D721Med (cell line): ENCODE measurements at places on chromosomes 7 and 10.

DNA sequence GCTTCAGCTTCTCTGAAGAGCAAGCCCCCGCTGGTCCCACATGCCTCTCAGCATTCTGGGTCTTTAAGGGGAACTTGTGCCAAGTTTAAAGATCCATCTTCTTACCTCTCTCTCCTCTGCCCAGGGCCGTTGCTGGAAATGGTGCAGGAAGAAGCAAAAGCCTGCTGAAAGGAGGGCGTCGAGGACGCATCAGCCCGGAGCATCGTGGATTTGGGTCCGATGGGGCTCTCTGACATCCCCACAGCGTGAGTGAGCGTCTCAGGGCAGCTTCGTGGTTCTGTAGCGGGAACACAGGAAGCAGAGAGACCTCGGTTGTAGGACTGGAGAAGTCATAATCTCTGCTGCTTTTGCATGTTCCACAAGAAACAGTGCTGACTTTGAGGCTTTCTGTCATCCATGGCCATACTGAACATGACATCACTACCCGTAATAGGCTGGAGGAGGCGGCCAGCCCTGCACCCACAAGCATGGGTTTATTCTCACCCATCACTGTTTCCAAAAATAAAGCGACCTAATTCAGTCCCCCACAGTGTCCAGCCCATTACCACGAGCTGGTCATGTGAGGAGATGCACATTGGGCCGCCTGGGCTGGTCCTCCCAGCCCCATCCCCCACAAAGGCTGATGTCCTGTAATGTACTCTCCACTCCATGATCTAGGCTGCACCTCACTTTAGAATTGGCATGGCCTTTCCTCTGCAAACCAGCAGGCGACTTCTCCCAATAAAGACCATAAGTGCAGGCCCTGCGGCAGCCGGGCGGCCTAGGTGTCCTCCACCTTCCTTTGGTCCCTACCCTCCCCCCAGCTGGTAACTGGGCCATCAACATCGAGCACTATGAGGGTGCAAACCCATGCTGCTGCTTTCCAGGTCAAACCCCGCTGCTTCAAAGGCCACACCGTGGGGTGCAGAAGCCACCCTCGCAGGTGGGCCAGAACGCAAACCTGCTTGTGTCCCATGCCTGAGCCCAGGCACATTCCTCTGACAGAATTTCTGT is 276.9 kb downstream of the TNS3 start:
- DNase-seq, result no peak

- no peak for DNase-seq
These were observed 24.7 kb downstream of the AFAP1L2 start for GRCh38 chr10:114379631-114380041.

DNA sequence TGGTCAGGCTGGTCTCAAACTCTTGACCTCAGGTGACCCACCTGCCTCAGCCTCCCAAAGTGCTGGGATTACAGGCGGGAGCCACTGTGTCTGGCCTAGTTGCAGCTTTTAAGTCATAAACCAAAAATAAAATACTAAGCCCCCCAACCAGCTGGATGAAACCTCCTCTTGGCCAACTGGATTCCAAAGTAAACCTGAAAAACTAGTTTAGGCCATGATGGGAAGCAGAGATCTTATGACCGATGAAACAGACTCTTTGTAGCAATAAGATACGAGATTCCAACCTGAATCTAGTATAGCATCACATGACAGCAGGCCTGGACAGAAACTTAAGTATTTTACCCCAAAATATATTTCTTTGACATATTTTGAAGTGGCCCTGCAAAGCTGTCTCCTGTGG is 9.1 kb upstream of the MCM10 start:
- DNase-seq, result no peak

- no peak for DNase-seq
These were observed 696.7 kb upstream of the CELF2 start for GRCh38 chr10:10320956-10321355.

DNA sequence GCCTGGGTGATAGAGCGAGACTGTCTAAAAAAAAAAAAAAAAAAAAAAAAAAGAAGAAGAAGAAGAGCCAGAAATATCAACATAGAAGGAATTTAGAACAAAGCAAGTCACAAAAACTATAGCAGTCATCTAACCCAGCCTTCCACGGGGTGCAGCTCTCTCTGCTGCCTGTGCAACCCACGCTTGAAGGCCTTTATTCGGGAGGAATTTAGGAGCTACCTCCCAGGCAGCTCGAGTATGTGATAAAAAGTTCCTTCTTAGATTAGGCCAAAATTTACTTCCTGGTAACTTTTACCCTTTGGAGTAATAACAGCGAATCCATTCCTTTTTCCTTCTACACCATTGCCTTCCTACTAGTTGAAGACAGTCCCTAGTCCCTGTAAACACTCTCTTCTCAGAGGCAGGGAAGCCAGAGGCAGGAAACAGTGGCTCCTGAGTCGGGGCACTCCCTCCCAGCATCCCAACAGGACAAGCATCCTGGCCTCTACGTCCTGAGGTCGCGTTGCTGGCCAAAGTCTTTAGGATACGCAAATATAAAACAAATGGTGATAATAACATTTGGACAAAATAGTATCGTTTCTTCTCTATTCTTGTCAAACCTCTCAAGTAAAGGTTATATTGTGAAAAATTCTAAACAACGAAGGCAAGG is 109.3 kb upstream of the KMT2C start:
- DNase-seq, result no peak

DNA sequence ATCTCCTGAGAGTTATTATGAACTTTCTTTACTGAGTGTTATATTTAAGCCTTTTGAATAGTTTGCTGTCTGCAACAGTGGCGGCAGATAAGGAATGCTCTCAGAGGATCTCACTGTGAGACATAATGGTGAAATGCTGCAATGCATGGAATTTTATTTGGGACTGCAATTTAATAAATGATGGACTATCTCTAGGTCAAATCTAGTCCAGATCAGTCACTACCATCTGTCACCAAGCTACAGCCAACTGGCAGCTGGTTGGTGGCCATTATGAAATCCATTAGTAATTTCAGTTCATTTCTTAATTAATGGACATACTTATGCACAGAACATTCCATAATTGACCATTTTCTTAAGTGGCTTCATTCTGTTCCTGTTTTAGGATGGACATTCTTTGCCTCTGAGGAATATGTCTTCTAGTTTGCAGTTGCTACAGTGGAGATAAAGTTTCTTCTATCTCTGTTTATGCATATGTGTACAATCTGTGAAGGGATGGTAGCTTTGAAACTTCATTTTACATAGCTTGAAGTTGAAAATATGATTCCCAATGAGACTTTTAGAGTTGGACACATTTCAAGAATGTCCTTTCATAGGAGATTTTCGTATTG is 586.6 kb downstream of the SUGCT start:
- DNase-seq, result no peak

GRCh38 chr10:126235091-126235978 is 152.9 kb downstream of the ADAM12 start:
- no peak for DNase-seq

- DNase-seq, result no peak
These were observed 65.4 kb downstream of the FANK1 start for GRCh38 chr10:125961743-125962142.

- DNase-seq, result no peak
These were observed 73.0 kb downstream of the COL26A1 start for GRCh38 chr7:101435461-101436220.

DNA sequence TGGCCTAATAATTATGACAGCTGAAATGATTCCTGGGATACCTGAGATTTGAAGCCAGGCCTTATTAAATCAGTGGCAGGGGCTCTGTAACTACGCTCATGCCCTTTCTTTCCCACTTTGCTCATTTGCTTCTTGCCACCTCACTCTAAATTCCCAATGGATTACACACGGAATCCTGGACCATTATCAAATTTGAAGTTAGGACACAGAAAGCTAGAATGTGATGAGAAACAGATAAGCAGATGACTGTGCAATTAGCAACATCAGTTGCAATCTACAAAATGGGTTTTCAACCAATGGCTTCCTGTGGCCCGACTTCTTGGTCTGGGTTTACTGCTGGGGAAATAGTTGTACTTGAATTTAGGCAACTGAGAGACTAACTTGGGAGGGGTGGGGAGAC is 374.3 kb downstream of the INHBA start:
- DNase-seq, result no peak

DNA sequence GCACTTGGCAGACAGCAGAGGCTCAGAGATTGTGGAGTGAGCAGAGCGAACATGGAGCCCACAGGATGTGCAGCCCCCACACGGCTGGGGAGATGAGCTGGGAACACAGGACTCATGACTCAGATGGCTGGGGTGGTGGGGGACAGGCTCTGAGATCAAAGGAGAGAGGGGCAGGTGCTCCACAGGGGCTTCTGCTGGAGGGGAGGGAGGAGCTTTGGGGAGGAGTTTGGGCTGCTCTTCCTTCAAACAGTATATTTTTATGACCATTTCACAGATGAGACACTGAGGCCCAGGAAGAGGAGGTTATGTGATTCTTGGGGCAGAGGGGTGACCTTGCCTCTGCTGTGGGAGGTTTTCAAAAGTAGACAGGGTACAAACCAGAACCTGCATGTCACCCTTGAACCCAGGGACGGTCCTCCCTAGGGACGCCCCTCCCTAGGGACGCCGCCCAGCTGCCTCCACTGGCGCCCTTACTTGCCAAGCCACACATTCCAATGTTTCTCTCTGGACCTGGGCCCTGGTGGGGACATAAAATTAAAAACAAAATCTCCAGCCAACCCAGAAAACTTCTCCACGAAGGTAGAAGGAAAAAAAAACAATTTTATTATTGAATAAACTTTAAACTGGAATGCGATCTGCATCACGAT is 981 bp upstream of the CRYGN start:
- no peak for DNase-seq

GRCh38 chr7:139294241-139294640 is 46.9 kb upstream of the FMC1 start:
- DNase-seq, result no peak

DNA sequence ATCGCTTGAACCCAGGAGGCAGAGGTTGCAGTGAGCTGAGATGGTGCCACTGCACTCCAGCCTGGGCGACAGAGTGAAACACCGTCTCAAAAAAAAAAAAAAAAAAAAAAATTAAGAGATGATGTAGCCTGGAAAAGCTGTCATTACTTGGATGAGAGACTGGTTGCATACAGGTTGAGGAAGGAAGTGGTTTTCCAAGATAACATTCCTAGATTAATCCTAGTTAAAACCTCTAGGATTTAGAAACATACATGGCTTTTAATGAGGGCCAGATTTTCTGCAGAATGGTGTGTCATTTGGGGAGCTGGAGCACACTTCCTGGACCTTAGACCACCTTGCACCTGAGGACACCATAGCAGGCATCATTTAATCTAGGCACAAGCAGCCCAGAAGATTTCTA is 17.8 kb downstream of the VWA2 start:
- no peak for DNase-seq

- no peak for DNase-seq
These were observed 11.5 kb upstream of the GATA3 start for GRCh38 chr10:8042721-8043568.

- DNase-seq, result no peak
These were observed 47.8 kb downstream of the MGMT start for GRCh38 chr10:129514568-129515451.

- no peak for DNase-seq
These were observed 37.0 kb upstream of the DNAJB6 start for GRCh38 chr7:157299613-157300368.

DNA sequence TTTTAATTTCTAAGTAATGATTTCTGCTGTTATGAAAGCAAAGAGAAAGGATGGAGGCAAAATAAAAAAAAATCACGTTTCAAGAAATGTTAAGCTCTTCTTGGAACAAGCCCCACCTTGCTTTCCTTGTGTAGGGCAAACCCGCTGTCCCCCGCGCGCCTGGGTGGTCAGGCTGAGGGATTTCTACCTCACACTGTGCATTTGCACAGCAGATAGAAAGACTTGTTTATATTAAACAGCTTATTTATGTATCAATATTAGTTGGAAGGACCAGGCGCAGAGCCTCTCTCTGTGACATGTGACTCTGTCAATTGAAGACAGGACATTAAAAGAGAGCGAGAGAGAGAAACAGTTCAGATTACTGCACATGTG is 2.4 kb downstream of the ADRB1 start:
- DNase-seq, result no peak
